NCI-H2081 treated with DMSO at 0.1 percent for 48 hours (cell line): ENCODE measurements at places on chromosomes 3 and 15.

GRCh38 chr15:45181491-45182285 lies 6.1 kb downstream of the SHF start:
- DNase-seq = no peak

DNA sequence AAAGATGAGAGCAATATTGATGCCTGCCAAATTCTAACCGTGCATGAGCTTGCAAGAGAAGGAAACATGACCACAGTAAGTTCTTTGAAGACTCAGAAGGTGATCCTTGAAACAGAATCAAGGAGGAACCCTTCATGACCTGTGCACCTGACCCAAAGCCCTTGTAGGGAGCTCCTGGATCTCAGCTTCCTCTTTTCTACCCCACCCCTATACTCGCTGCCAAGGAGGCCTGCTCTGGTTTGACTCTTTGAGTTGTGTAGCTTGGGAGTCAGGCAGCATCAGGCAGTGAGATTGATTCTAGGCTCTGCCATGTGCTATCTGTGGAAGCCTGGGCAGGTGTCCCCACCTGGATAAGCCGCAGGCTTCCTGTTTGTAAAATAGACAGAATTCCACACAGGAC lies 10.6 kb downstream of the TTC21A start:
- no peak for DNase-seq

DNA sequence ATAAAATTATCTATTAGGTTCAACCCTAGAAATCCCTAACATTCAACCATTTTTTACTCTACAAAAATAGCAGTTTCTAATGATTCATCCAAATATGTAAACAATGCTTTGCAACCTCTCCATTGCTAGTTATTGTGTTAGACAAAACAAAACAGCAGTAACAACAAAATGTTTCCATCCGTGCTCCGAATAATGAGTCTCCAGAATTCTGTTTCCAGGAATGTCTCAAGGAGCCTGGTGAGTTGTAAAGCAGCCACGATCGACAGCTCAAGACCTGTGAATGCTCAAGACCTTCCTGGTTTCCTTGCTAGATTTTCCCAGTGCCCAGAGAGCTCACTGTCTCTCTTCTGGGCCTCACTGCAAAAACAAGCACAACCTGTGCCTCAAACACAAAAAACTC lies 49.9 kb downstream of the CHRD start:
- DNase-seq = no peak

- DNase-seq = no peak
Measured at GRCh38 chr3:82505079-82505756, 743.8 kb upstream of the GBE1 start.

DNA sequence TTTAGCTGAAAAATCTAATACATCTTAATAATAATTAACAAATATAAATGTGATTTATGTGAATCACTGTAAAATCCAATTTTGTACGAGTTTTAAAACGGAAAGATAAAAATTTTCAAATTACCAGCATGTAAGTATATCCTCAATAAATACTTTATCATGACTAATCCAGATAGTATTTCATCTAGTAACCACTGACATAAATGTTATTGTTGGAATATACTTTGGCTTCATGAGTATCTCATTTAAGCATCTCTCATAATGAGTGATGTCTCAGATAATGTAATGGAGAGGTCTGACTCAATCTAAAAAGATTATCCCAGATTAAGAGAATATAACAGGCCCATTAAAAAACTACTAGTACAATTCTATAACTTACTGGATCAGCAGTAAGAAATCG lies 216.3 kb downstream of the STAG1 start:
- no peak for DNase-seq
